ENCODE measurements at places on chromosomes 1 and 21.

DNA sequence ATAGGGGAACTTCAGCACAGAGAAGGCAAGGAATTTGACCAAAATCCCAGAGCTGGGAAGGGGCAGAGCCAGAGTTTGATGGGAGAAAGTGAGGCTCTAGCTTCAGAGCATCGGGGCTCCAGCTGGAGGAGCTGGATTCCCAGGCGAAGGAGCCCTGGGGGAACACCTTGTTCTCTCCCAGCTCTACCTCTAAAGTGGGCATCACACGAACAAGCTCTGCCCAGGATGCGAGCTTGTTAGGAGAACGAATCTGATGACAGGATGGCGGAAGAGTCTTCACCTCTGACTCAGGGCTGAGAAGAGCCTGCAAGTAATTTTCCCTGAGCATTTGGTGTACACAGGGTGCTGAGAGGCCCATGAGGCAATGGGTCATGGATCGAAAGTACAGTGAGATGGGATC is 22.0 kb downstream of the TNNT2 start:
- no peak for DNase-seq

DNA sequence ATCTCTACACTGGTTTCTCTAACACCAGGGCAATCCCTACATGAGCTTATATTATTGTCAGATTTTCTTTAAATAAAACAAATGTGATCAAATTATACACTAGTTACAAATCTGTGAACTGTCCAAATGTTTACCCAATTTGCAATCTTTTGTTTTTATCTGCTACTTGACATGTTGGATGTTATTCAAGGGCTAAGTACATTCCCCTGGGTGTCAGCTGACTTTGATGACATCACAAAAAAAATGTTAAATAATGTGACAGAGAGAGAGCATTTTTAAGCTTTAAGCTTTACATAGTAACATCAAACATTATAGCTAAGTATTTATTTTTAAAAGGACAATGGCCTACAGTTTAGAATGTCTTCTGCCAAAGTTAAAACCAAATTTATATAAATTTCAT is 431.3 kb upstream of the PKN2 start:
- DNase-seq, result no peak

DNA sequence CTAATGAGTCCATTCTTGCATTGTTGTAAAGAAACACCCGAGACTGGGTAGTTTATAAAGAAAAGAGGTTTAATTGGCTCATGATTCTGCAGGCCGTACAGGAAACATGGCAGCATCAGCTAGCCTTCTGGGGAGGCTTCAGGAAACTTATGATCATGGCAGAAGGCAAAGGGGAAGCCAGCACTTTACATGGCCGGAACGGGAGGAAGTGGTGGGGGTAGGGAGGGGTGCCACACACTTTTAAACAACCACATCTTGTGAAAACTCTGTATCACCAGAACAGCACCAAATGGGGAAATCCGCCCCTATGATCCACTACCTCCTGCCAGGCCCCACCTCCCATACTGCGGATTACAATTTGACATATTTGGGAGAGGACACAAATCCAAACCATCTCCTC is 43.9 kb downstream of the NOS1AP start:
- peak; percentile 20 for DNase-seq

DNA sequence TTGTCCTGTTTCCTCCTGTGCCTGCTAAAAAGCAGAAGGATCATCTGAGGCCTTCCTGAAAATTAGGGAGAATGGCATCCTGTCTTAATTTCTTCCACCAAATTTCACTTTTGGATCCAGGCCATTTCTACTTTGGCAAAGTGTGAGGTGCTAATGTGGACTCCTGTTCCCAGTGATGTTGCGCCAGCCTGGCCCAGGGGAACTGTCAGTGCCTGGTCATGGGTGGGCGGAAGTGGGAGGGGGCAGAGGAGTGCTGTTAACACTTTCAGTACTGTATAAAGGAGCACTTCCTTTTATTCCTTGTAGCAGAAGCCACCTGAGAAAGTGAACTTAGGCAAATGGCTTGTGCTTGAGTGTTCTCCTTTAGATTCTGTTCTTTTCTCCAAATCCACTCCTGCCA is 19.9 kb downstream of the ELAPOR1 start:
- DNase-seq, result peak; percentile 67

GRCh38 chr1:72186733-72187307 is 95.5 kb downstream of the NEGR1 start:
- peak; percentile 53 for DNase-seq

DNA sequence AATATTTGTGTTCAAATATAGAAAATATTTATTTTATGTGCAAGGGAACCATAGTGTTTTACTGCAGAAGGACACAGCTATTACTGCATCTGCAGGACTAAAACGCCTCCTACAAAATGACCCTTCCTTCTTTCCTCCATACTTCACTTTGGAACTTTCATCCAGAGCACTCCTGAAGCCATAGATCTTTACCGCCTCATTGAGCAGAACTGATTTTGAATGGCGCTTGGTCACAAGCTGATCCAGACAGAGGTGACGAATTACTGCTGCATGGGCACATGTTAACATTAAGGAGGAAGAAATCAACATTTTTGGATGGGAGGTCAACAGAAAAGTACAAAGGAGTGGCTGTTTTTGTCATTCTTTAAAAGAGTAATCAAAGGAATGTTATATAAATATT is 931.6 kb downstream of the NCAM2 start:
- DNase-seq, result no peak

GRCh38 chr1:228216371-228217320 is 8.8 kb downstream of the OBSCN start:
- no peak for DNase-seq

DNA sequence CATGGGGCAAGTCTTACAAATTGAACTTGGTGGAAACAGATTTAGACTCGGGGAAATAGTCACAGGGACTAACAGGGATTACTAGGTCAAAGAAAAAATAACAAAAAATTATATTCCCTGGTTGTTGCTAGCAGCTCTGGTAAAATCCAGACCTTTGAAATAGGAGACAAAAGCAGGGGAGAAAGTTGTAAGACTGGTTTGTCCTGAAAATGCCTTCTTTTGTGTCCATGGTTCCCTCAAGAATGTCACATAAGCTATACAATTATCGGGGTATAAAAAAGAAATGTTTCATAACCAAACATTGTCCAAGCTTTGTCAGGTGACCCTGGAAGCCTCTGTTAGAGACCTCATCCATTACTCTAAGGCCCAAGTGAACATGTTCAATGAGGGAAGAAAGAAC is 33.1 kb downstream of the KIAA0319L start:
- no peak for DNase-seq

DNA sequence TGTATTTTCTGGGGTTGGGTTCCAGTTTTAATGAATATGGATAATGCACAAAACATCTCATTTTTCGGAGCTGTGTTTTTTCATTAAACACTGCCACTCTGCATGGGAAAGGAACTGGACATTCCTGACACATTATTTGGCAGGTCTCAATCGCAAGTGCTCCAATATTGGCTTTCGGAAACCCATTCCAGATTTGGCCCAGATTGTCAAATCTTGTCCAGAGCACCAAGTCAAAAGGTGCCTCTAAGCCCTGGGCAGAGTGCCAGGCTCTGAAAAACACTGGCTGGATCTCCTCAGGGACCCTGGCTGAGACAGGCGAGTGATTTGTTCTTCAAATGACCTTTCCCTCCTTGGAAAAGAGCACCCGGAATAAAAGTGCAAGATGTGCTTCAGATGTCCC is 68.4 kb upstream of the MRPS6 start:
- DNase-seq, result no peak

GRCh38 chr1:44040418-44040817 is 9.2 kb upstream of the SLC6A9 start:
- peak; percentile 66 for DNase-seq

- DNase-seq, result peak; percentile 44
These were observed 725.3 kb upstream of the NCAM2 start for GRCh38 chr21:20272791-20273362.

- DNase-seq, result no peak
These were observed 97.8 kb downstream of the MRPL37 start for GRCh38 chr1:54297596-54298283.

DNA sequence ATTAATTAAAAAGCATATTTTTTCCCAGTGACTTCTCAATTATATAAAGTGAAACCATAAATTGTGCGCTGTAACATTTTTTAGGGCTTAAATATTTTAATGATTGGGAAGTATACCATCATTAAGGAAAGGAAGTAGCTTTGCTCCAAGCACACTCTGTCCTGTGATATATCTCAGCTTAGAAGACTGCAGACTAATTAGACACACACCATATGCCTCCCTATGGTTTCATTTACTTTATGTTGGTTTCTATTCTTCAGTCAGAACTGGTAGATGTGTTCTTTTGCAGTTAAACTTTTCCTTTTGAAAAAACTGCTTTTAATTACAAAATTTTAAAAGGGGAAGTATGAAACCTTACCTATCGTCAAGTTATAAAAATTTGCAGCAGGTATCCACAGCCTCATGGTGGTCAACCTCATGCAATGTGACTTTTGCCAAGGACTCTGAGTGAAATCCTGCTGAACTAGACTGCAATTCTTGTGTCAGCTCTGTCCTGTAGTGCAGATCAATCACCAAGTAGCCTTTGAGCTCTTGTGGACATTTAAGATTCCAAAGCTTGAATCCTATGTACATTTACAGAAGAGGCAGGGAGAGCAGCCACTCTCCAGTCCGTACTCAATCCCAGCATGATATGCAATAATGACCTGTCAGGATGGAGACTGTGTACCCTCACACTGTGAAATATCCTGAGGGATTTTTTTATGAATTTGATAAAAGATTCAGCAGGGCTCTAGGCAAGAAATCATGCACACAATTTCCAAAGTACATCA is 149.1 kb downstream of the AMY1C start:
- no peak for DNase-seq

GRCh38 chr1:212512816-212513559 is 80.3 kb downstream of the NENF start:
- DNase-seq, result no peak

- DNase-seq, result peak; percentile 71
These were observed 60.8 kb upstream of the USP24 start for GRCh38 chr1:55275941-55276341.

DNA sequence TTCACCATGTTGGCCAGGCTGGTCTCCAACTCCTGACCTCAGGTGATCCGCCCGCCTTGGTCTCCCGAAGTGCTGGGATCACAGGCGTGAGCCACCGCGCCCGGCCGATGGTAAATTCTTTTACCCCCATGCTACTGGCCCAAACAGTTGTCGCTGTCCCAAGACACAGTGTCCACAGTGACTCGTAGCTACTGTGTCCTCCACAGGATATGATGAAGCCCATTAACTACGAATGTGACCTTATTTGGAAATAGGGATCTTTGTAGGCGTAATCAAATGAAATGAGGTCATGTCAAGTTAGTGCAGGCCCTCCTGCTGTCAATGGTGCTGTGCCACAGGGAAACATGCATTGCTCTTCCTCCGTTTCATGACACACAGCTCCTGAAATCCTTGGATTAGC is 8.5 kb downstream of the FNDC10 start:
- DNase-seq, result no peak

- DNase-seq, result no peak
These were observed 17.7 kb downstream of the ETNK2 start for GRCh38 chr1:204134103-204134502.

GRCh38 chr1:119893238-119893791 is 3.0 kb downstream of the ADAM30 start:
- DNase-seq, result peak; percentile 50

DNA sequence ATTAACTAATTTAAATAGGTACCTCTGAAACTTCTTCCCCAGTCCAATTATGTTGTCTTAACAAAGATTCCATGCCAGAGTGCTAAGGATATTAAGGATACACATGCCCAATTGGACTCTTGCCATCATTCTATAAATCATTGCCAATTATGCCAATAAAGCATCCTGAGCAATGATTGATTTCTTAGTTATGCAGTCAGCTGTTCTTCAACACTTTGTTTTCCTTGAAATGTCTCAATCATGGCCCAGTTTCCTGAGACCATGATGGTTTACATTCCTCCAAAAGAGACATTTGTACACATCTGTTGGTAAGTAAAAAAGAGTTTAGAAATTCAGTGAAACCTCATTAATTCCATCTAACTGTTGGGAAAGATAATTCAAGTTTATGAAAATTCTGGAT is 180.4 kb upstream of the PKN2 start:
- DNase-seq, result no peak
